ENCODE measurements at places on chromosomes 7 and 10.

- DNase-seq: no peak
Observed at GRCh38 chr7:131327049-131327625, 539 bp upstream of the MKLN1 start.

- no peak for DNase-seq
Observed at GRCh38 chr7:85669225-85669624, 482.4 kb upstream of the SEMA3D start.

GRCh38 chr10:78811174-78811573 is 257.6 kb upstream of the ZMIZ1 start:
- DNase-seq: no peak

DNA sequence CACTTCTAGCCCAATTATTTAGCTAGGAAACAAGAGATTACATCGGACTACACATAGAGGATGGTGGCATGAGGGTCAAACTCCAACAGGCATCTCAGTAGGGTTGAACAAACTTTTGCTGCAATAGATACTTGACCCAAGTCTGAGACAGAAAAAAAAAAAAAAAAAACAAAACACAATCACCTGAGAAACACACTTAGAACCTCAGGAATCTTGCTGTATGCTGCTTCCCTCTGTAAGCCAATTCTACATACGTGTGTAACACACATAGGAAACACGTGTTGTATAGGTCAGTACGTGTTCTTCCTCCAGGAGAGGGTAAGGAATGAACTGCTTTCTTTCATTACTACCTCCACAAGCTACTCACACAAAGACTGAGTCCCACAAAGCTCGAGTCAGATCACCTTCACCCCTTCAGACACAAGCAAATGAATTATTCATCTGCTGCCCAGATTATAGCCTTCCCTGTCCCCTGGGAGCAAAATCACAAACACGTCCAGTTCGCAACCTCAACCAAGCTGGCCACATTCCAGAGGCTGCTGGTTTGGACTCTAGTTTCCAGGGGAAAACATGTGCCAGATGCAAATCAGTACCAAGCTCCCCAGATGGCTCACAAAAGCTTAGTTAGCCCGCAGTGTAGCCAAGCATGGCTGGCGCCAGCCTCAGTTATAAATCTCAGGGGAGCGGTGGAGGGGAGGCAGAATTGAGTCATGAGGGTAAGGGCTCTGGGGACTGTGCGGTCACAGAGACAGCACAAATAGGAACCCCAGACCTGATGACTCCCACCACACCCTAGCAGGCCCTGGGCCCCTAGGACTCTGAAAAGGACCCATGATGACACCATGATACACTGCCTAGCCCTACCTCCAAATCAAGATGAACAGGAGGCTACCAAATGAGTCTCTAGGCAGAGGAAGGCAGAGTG is 15.1 kb downstream of the PSAP start:
- DNase-seq: no peak

DNA sequence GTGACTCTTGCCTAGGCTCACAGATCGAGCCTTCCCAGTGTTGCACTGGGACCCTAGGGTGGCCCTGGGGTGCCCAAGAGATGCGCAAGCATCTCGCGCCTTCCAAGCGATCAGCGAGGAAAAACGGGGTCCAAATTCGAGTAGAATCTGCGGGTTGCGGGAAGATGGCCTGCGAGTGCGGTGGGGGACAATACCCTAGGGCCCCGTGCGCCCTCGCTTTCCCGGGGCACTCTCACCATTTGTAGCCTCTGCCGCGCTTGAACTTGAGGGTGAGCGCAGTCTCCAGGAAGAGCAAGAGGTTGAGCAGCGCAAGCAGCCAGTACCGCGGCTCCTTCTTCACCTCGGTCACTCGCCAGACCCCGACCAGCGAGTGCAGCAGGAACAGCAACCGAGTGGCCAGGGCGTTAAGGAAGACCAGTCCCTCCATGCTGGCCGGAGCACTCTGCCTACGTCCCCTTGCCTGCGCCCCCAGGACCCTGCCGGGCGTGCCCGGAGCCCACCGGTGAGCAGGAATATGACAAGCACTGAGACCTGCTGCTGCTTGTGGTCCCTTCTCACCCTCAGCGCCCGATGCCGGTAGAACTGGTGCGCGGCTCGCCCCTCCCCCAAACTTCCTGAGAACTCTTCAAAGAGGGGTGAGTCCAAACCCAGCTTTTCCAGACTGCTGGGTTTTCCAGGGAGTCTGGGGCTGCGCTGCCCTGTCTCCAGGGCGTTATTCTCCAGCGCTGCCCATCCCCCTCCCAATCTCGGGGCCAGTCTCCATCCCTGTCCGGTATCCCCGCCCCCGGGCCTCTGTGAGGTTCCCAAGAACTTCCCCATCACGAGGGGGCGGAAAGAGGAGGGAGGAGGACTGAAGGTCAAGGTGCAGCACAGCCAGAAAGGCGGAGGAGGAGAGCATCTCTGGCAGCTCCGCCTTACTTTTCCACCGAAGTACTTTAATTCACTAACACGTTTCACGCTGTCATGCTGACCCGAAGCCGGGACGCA is at the start of gene TMEM26:
Gene TMEM26, minus strand, starts transcription at position 727 of the 987 bp plus-strand sequence. Its CDS starts 300 bp downstream, at position 427.
- DNase-seq: no peak

DNA sequence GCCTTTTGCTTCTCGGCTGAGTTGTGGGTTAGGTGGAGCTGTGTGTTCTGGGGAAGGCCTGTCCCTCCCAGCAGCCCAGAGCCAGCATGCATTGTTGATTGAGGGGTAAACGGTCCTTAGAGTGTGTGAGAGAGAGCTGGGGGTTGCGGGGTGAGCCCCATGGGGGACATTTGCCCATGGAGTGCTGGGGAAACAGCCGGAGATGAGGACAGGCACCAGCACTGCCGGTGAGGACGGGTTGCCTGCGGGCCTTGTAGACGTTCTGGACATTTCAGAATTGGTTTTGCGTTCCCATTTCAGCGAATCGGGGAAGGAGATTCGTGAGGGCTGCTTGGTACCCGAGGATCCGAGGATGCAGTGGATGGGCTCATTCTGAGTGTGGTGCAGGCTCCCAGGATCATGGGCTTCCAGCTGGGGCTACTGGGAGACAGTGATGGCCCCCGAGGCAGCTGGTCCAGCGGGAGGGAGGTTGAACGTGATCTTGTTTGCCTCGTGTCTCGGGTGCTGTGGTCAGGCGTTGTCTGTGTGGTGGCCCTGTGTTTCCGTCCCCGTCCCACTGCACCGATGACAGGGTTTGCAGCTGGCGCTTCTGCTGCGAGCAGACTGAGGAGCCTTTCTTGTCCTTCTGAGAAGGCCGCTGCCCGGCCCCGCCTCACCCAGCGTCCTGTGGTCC is 113.9 kb downstream of the CYTH3 start:
- DNase-seq: no peak

DNA sequence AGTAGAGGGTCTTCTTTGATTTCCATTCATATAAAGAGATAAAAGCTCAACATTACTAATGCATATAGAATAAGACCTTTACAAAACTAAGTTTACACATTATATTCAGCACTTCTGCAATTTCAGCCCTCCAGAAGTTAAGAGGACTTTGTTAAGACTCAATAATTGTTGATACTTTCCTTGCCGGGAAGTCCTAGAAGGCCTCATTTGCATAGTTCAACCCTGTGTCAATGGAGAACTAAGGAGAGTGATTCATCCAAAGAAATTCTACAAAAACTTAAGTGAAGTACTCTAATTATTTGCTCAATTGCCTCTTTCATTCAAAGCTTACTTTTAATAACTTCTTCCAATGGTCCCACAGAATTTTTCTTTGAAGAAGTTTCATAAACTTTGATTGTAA is 1060.3 kb upstream of the CELF2 start:
- no peak for DNase-seq

DNA sequence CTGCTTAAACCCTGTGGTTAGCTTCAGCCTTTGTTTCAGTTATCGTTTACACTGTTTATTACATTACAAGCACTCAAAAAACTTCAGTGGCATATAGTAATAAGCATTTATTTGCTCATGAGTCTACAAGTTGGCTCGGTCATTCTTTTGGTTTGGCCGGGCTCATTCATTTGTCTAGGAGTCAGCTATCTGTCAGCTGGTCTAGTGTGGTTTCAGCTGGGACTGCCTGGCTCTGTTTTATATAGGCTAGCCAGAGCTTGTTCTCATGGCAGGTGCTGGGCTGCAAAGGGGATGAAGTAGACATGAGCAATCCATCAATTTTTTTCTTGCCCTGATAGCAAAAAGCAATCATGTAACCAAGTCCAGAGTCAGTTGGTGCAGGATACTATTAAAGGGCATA is 103.6 kb downstream of the MKLN1 start:
- no peak for DNase-seq

GRCh38 chr7:143012001-143012400 is 14.9 kb downstream of the OR9A2 start:
- no peak for DNase-seq

- no peak for DNase-seq
Observed at GRCh38 chr10:121655254-121656144, 57.3 kb upstream of the FGFR2 start.

GRCh38 chr10:119302591-119303253 is 95.4 kb downstream of the GRK5 start:
- no peak for DNase-seq

GRCh38 chr7:1769286-1770200 is 99.5 kb downstream of the ELFN1 start:
- no peak for DNase-seq

- DNase-seq: no peak
Observed at GRCh38 chr10:11395581-11396310, 215.7 kb downstream of the USP6NL start.

DNA sequence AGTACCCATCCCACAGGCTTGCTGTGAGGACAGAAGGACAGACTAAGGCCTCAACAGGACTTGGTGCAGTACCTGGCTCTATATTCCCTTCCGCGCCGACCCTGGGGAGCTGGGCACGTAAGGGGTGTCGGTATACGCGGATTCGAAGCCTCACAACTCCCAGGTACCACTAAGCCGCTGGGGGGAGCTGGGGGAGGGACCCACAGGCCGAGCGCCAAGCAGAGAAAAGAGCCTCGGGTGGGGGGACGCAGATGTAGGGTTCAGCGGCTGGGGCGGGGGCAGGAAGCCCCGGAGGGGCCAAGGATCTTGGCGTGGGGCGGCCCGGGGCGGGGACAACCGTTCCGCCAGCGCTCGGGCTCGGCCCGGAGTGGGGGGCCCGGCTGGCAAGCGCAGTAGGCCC is 126.4 kb upstream of the ZNF746 start:
- no peak for DNase-seq

DNA sequence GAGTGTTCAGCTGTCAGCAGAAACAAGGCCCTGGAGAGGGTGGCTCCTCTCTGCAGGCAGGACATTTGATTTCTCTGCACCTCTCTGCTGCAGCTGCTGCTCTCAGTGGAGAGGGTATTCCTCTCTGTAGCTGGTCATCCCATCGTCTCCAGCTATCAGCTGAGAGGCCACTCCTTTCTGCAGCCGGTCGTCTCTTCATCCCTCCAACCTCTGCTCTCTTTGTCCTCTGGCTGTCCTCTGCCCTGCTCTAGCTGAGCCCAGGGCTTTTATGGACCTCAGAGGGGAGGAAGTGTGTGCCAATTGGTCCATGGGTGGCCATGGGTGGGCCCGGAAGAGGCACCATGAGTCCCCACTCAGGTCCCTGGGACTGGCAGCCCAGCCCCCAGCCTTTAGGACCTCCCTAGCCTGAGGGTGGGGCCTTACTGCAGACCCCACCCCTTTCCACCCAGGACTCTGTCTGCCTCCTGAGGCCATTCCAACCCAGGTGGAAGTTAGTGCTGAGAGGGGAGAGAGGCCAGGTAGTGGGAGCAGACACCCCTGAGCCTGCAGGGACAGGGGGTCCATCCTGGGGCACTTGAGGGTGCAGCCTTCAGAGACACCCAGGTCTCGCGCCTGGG is 26.2 kb upstream of the CDCA7L start:
- no peak for DNase-seq

GRCh38 chr7:41855798-41856197 is 152.9 kb upstream of the INHBA start:
- no peak for DNase-seq

DNA sequence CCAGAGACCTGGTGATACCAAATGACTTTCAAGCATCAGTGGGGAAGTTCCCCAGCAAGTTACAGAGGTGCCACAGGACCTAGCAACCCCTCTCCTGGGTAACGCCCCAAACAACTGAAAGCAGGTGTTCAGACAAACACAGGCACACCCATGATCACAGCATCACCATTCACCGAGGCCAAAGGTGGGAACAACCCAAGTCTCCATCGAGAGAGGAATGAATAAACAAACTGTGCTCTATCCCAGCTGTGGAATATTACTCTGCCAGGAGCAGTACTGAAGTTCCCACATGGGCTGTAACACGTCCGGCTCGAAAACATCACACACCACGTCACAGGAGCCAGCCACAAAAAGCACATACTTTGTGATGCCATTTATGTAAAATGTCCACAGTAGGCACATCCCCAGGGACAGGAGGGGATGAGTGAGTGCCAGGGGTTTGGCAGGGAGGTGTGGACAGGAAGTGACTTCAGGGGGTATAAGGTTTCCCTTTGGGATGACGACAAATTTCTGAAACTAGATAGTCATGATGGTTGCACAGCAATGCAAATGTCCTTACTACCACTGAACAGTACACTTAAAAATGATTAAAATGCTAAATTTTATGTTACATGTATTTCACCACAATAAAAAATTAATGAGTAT is 222.8 kb downstream of the TNS3 start:
- DNase-seq: no peak

DNA sequence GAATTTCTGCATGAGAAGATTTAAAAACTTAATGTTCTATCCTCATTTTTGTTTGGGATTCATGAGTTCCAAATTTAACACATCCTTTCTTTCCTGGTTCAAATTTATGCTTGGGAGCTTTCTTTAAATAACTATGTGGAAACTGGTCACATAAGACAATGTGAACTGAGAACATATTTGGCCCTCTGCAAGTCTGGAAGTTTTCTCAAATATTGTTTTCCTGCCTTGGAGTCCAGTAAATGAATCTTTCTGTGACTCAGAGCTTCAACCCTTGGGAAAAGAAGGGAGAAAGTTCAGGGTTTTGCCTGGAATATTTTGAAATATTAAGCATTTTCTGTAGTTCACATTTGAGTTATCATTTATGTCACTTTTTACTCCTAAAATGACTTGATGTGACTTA is 559.0 kb upstream of the NRP1 start:
- DNase-seq: no peak

DNA sequence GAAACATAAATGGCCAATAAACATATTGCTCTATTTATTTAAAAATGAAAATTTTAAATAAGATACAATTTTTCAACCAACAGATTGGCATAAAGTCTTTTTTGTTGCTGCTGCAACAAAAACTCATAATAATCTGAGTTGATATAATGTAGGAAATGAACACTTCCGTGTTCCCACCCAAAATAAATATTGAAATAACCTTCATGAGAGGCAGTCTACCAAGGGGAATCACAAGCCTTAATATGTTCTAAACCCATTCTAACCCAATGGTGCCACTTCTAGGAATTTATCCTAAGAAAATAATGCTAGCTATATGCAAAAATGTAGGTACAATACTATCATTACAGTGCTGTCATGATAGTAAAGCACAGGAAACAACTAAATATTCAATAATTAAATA is 39.1 kb downstream of the SLC25A13 start:
- DNase-seq: no peak

Measured in activated CD4-positive, CD25-positive, alpha-beta regulatory T cell (primary cell).